T-helper 2 cell (primary cell): ENCODE measurements at places on chromosomes 1 and 21.

DNA sequence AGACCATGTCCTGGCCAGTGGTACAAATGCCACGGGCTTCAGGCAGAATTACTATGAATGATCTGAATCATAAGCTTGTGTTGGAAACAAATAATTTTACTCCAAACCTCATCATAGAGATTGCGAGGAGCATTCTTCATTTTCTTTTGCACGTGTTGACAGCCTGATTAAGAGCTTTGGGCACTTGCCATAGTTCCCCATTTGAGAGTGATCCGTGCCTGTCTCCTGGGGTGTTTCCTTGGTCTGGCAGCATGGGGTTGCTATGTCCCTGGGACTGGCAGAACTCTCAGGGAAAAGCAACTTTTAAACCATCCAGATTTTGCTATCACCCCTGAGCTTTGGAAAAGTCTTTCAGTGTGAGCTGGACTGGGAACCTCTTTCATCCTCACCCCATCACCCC is 54.3 kb upstream of the KCNJ6 start:
- DNase-seq = no peak

- DNase-seq = no peak
Measured at GRCh38 chr1:16124377-16125087, 31.3 kb downstream of the EPHA2 start.

- no peak for DNase-seq
Measured at GRCh38 chr1:181126871-181127587, 38.5 kb downstream of the IER5 start.

DNA sequence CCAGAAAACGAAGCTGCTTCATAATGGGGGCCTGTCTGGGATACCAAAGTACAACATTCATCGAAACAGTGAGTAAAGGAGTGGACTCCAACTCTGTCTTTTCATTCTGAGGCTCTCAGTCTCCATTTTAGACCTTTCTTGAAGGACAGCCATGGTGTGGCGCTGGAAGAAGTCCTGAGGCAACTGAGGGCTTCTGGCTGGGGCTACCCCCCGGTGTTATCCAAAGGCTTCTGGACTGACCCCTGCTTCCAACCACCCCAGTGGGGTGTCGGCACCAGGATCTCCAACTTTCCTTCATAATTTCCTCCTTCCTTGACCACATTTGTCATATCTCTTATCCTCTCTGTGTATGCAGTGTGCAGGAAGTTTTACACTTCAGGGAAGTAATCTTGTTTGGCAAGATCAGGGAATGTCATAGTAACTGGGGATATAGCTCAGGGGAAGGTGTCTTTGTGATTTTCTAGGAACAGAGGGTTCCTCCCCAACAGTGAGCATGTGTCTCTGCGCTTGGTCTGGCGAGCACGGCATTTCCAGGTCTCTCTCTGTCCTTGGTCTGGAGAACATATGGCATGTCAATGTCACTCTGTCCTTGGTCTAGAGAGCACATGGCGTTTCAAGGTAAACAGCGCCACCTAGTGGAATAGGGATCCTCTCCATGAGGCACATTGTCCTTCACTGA is 19.4 kb upstream of the BSDC1 start:
- peak; percentile 49 for DNase-seq

GRCh38 chr1:13832100-13832499 is 132.1 kb downstream of the PRDM2 start:
- no peak for DNase-seq

- peak; percentile 86 for DNase-seq
Measured at GRCh38 chr1:101293461-101294051, 56.7 kb downstream of the S1PR1 start.

DNA sequence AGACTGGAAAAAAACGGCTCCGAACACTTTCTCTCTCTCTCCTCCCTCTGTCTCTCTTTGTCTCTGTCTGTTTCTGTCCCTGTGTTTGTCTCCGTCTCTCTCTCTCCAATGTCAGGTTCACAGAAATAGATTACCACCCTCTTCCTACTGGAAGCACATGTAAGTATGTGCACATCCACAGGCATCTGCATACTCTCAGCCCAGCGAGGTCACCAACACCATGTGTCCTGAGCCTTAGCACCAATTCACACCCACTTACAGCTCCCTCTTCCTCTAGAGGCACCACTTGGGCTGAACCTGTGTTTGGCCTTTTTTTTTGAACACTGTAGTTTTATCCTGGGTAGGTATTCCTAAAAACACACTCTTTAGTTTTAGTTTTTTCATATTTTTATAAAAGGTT is 130.5 kb downstream of the ETS2 start:
- no peak for DNase-seq

DNA sequence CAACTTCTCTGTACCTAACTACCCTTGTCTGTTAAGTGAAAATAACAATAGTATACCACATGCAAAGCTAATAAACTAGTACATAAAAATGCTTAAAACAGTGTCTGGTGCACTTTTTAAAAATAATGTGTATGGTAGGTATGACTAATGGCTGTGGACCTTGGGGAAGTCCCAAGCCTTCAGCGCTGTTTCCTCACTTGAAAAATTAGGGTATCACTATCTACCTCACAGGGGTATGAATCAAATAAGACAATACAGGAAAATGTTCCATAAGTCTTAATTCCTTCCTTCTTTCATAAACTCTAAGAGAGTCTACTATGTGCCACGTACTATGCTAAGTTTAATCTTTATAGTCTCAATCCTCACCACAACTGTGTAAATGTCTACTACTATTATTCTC is 32.0 kb downstream of the EGLN1 start:
- DNase-seq = no peak

GRCh38 chr1:190170321-190170720 is 307.3 kb downstream of the BRINP3 start:
- DNase-seq = no peak
